ENCODE measurements at places on chromosomes 7 and 10.

DNA sequence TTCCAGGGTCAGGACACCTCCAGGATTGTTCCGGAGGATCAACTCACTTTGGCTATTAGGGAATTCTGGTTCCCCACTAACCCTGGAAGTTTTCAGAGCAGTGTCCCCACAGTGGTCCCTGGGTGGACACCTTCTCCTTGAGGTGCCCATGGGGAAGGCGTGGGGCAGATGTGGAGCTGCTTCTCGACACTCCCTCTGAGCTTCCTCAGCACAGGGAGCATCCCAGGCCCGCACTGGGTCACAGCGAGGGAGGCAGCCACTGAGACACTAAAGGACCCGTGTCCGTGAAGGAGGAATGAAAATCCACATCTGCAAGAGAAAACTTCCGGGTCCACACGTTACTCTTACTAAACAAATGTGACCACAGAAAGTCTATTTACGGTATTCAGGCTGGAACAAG lies 48.2 kb upstream of the MNX1 start:
- DNase-seq = no peak

- no peak for DNase-seq
Measured at GRCh38 chr10:21753497-21754270, 219.7 kb downstream of the MLLT10 start.

- DNase-seq = peak; percentile 2
Measured at GRCh38 chr7:78301407-78301806, 502.8 kb downstream of the PHTF2 start.

GRCh38 chr10:127570036-127570435 lies 20.9 kb downstream of the NPS start:
- DNase-seq = no peak

DNA sequence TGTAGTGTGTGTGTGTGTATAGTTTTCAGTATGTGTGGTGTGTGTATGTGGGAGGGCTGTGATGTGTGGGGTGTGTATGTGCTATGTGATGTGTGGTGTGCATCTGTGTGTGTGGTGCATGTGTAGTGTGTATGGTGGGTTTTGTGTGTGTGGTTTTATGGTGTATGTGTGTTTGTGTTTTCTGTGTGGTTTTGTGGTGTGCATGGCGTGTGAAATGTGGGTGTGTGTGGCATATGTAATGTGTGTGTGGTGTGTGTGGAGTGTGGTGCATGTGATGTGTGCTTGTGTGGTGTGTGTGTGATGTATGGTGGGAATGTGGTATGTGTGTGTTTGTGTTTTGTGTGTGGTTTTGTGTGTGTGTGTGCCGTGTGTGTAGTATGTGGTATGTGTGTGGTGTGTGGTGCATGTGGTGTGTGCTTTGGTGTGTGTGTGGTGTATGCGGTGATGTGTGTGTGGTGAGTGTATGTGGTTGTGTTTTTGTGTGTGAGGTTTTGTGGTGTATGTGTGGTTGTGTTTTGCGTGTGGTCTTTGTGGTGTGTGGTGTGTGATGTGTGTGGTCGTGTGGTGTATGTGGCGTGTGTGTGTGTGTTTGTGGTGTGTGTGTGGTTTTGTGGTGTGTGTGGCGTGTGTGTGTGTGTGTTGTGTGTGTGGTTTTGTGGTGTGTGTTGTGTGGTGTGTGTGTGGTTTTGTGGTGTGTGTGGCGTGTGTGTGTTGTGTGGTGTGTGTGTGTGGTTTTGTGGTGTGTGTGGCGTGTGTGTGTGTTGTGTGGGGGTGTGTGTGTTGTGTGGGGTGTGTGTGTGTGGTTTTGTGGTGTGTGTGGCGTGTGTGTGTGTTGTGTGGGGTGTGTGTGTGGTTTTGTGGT lies 18.0 kb upstream of the PPP2R2D start:
- no peak for DNase-seq

DNA sequence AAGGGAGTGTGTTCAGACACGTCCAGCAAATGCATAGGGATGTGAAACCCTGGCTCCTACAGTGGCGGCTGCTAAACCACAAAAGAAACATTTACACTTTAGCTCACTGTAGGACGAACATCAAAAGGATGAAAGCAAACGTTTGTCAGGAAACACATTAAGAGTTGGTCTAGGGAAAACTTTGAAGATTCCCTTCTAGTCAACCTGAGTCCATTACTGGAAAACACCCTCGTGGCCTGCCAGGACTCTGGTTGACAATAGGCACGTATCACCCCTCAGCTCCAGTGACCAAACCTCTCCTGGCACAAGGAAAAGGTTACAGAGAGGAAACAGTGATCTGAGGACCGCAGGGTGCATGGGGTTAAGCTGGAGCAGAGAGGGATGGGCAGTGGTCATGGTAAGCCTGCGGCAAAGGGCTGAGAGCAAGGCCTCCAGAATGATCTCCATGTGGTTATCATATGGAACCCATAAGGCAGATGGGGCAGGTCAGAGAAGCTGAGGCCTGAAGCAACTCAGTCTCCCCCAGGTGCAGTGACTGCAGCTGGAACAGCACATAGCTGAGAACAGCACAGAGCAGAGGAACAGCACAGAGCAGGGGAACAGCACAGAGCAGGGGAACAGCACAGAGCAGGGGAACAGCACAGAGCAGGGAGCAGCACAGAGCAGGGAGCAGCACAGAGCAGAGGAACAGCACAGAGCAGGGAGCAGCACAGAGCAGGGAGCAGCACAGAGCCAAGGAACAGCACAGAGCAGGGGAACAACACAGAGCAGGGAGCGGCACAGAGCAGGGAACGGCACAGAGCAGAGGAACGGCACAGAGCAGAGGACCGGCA lies 49.9 kb downstream of the CHST15 start:
- no peak for DNase-seq

DNA sequence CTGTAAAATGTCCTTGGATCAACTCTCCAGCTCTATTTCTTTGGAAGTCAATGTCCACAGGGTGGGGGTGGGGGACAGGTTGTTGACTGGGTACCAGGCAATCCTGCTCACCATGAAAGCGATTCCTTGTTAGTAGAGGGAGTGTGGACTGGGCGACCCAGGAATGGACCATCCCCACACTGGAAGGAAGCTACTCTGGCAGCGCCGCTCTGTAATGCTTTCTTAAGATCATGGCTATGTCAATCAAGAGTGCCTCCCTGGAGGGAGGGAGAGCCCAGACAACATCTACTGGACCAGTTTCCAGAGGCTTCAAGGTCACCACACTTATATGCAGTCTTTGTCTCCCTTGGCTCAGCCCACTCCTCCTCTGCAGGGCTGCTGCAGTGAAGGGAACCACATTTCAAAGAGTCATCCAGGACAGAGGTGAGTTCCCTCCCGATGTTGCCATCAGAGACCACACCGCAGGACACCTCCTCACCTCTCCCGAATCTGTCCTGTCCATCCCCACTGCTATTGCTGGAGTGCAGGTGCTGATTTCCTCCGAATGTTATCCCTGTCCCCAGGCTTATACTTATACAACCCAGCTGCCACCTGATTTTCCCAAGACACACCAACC lies 6.9 kb downstream of the GIMAP5 start:
- no peak for DNase-seq

DNA sequence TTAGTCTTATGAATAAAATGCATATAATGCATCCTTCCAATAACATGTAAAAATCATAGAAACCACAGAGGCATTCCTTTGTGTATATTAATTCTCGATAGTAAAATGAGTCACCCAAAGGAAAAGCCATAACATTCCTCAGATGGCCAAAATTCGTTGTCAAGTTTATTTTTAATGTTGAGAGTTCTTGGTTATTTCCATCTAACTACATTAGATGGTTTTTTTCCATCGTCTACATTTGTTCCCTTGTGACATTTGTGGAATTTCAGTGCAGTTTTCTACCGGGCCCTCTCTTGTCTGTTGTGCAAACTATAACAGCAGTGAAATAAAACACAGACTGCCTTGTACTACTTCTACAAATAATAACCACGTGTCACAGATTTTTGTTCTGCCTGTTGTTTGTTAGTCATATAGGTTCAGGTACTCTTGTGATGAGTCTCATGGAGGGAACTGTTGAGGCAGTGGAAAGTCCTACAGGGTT lies 54.7 kb upstream of the CCAR1 start:
- peak; percentile 85 for DNase-seq

- peak; percentile 34 for DNase-seq
Measured at GRCh38 chr7:36979810-36980248, 255.5 kb upstream of the AOAH start.

- no peak for DNase-seq
Measured at GRCh38 chr10:3036155-3037021, 31.0 kb upstream of the PFKP start.

- no peak for DNase-seq
Measured at GRCh38 chr10:98589691-98590090, 143.0 kb upstream of the HPS1 start.

GRCh38 chr7:70728872-70729552 lies 402.9 kb upstream of the GALNT17 start:
- no peak for DNase-seq

DNA sequence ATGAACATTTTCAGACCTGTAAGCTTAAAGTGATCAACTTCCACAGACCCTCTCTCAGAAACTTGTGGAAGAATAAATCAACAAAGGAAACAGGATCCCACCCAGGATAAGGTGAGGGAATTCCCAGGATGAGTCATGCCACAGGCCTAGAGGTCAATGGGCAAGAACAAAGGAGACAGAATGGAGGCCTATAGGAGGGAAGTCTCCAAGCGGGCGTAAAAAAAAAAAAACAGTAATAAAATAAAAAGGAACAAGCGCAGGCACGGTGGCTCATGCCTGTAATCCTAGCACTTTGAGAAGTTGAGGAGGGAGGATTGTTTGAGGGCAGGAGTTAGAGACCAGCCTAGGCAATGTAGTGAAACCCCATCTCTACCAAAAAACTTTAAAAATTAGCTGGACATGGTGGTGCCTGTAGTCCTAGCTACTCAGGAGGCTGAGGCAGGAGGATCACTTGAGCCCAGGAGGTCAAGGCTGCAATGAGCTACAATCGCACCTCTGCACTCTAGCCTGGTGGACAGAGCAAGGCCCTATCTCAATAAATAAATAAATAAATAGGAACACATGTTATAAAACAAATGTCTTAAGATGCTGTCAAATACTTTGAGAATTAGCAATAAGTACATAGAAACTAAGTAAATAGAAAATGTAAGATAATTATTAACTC lies 8.4 kb downstream of the SORBS1 start:
- no peak for DNase-seq

DNA sequence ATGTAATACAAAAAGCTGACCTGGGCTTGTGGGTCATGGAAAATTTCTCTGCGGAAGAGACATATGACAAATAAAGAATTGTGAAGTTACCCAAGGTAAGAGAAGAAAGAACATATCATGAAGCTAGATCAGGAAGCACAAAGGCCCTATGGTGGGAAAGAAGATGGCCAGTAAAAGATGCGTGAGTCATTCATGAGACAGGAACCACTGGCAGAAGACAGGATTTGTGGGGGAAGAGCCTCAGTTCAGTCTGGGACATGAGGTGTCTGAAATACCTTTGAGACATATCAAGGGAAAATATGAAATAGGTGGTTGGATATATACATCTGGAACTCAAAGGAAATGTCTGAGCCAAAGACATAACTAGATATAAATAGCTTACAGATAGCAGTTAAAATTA lies 27.7 kb upstream of the AMPH start:
- DNase-seq = no peak

- DNase-seq = no peak
Measured at GRCh38 chr10:5775685-5776084, 37.5 kb downstream of the GDI2 start.

GRCh38 chr10:13859979-13860654 lies 273.4 kb downstream of the PRPF18 start:
- DNase-seq = no peak

Data from astrocyte of the cerebellum (primary cell).